C1 segment of cervical spinal cord (tissue), 14 donors: ENCODE measurements at places on chromosomes 6 and 20.

GRCh38 chr20:33688938-33689424, 2.8 kb upstream of the E2F1 start:
- DNase-seq = no peak

- no peak for DNase-seq
Observed at GRCh38 chr6:72321788-72322187, 300.1 kb upstream of the KCNQ5 start.

GRCh38 chr6:128655978-128656498, 135.6 kb upstream of the PTPRK start:
- DNase-seq = no peak

- DNase-seq = no peak
Observed at GRCh38 chr6:5085648-5086293, 630 bp downstream of the PPP1R3G start.

GRCh38 chr20:49405696-49406095, 76.8 kb downstream of the KCNB1 start:
- no peak for DNase-seq

DNA sequence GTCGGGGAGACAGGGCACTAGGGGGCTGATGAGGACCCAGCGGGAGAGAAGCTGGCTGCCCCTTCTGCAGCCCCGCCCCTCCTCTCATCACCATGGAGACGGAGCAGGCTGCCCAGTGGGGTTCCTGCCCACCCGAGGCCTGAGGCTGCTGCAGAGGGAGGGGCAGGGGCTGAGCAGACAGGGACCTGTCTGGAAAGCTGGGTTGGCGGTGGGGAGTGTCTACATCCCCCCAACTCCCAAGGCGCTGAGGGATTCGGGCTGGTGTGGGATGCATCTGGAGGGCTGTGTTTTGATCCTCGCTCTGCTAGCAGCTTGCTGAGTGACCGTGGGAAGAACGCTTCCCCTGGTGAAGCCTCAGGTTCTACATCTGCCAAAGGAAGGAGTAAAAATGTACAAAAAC, 1.2 kb upstream of the BPI start:
- DNase-seq = no peak

GRCh38 chr6:65700561-65700960, 6.5 kb downstream of the EYS start:
- no peak for DNase-seq

GRCh38 chr6:166610069-166610468, 17.0 kb downstream of the RPS6KA2 start:
- no peak for DNase-seq

GRCh38 chr6:51477711-51478311, 609.6 kb downstream of the PKHD1 start:
- DNase-seq = no peak

DNA sequence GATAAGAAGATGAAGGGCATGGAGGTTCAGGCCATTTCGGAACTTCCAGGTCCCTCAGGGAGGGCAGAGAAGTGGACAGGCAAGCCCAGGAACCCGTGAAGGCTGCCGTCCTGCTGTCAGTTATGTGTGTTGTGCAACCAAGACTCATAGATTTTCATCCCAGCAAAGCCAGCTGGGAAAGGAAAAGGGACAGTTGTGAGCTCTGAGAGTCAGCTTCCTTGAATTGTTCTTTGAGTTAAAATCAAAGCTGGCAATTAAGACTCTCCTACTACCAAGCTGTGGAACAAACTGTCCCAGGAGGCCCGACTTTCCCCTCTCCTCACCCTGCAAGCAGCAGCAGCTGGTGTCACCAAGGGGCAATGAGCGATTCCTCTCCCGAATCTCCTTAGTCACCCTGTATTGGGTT, 46.3 kb upstream of the IYD start:
- DNase-seq = no peak

GRCh38 chr6:163355426-163355991, 59.0 kb upstream of the QKI start:
- peak; percentile 63 for DNase-seq

DNA sequence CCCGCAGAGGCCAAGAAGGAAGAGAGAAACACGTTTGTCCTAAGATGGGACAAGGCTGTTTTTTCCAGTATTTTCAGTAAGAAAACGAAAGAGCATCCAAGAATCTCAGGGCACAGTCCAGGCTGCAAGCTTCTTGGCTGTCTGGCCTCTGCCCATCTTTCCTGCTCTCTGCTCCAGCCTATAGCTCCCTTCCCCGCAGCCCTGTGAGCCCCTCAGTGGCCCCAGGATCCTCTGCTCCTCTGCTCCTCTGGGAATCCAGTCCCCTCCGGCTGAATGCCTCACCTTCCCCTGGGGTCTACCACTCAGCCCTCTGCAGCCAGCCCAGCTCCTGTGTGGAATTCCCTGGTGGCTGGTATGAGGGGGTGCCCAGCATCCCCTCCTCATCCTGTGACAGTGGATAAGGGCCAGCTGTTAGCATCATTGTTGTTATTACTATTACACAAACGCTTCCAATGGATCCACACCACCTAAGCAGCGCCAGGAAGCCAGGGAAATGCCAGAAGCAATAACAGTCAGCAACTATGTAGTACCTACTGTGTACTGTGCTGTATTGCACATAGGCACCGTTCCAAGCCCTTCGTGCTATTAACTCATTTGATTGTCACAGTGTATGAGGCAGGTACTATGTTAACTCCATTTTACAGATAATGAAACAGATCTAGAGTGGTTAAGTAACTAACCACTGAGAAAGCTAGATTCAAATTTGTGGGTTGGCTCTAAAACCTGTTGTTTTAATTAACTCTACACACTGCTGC, 60.3 kb upstream of the PTPN1 start:
- DNase-seq = no peak

DNA sequence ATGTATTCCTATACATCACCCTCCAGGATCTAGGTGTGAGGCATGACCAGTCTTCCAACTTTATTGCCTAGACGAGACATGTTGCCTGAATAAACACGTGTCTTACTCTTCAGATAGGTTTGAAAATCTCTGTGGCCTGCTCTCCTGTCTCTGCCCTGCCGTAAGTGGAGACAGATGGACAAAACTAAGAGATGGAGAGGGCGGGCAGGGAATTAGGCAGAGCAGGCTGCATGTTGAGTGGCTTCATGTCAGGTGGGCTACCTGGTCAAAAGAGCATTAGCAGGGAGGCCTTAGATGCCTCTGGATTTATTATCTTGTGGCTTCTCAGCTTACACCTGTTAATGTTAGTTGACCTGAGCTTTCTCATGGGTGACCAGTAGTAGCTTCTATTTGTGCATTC, 59.0 kb upstream of the TULP4 start:
- DNase-seq = no peak

DNA sequence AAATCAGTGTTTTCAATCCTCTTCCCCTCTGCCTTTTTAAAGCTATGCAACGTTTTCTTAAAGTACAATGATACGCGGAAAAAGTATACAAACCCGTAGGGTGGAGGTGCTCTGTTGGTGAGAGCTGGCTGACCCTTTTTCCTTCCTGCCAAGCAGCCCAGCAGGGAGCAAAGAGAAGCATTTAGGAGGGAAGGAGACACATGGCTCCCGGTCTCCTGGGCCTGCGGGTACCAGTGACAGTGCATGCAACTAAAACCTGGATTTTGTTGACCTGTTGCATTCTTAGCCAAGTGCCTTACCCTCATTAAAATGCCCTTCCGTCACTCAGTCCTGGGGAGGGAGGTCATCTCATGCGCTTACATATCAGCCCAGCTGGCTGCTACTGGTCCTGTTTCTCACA, 87.2 kb downstream of the SLX4IP start:
- no peak for DNase-seq

- DNase-seq = no peak
Observed at GRCh38 chr20:56423211-56423610, 11.2 kb downstream of the CASS4 start.

DNA sequence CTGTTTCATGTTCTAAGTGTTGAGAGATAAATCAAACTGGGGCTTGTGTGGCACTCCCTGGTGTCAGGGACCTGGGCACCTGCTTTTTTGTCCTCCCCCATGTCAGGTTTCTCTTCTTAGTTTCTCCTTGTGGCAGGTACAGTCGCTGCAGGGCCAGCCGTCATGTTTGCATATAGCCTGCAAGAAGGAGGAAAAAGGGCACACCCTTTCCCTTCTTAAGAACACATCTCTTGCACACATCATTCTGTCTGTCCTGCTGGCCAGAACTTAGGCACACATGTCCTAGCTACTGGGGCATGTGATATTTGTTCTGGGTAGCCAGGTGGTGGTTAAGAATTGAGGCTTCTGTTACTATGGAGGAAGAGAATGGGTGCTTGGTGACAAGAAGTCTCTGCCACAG, 27.9 kb downstream of the CDC5L start:
- DNase-seq = no peak

DNA sequence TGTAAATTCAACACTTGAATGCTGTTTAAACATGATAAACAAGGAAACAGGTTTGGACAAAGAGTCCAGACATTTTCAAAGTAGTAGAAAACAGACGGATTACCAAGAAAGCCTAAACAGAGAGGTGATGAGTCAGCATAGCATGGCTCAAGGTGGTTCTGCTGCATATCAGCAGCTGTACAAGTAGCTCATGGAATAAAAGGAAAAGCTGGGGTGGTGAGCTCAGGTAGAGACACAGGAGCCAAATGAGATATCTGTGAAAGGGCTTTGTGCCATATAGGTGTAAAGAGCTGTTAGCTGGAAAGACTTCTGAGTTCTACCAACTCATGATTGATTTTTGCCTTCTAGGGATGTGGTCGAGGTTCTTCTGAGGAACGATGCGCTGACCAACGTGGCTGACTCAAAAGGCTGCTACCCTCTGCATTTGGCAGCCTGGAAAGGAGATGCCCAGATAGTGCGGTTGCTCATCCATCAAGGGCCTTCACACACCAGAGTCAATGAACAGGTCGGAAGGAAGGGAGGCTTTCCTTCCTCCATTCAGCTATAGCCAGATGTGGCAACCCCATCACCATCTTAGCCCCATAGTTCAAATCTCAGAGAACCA, 80.7 kb downstream of the ANKS1A start:
- DNase-seq = no peak

DNA sequence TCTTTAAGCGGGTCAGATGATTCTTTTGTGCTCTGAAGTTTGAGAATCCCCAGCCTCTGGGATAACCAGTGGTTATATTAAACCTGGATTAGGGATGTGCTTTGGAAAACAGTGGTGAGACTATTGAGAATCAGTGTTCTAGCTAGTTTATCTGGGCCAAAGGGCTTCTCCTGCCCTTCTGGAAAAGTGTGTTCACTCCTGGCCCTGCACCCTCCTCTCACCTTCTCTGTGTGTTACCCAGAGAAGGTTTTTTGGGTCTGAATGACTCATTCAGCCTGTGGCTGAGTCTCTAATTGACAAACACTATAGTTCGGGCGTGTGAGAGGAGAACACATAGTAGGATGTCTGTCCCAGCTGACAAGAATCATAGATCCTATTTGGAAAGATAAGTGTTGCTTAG, 66.7 kb downstream of the LRRC1 start:
- no peak for DNase-seq

DNA sequence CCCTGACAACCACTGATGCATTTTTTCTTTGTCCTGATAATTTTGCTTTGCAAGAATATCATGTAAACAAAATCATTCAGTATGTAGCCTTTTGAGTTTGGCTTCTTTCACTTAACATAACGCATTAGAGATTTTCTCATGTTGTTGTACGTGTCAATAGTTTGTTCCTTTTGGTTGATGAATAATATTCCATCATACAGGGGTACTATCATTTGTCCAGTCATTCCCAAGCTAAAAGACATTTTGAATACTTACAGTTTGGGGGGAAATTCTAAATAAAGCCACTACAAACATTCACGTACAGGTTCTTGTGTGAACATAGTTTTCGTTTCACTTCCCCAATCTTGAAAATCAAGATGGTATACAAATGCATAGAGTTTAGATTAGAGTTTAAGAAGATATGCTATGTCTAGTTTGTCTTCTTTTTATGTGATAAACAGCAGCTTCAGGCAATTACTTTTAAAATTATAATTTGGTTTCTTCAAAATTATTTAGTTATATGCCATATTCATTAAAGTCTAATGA, 5.2 kb downstream of the HAO1 start:
- DNase-seq = no peak

DNA sequence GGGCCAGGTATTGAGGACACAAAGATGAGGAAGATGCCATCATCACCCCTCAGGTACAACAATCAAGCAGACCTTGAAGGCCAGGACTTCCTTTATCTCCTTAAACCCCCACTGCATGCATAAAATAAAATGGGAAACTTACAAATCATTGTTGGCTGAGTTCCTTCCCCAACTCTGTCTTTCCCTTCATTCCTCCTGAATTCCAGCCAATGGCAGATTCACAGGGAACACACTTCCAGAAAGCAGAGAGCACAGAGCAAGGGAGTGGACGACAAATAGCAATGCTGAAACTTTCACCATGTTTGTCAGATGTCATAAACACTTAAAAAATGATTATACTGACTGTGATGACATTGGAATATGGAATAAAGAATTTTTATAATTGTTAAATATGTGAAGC, 37.3 kb upstream of the NXT1 start:
- no peak for DNase-seq

GRCh38 chr20:21622097-21622857, 83.2 kb upstream of the PAX1 start:
- no peak for DNase-seq

DNA sequence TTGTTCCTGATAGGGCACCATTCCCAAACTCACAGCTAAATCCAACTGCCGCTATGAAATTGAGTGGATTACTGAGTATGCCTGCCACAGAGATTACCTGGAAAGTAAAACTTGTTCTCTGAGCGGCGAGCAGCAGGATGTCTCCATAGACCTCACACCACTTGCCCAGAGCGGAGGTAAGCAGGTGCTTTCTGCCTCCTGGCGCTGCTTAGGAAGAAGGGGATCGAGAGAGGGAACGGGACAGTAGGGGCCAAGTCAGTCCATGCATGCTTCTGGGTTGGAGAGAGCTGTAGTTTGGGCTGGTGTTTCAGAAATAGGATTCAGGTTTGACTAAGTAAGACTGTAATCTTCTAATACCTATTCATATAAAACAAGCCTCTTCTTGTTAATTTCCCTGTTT, 63.7 kb downstream of the IGF2R start:
- DNase-seq = no peak
